ENCODE measurements at places on chromosomes 13 and 19.

GRCh38 chr13:27035892-27036235 is 135.7 kb downstream of the USP12 start:
- DNase-seq: no peak

DNA sequence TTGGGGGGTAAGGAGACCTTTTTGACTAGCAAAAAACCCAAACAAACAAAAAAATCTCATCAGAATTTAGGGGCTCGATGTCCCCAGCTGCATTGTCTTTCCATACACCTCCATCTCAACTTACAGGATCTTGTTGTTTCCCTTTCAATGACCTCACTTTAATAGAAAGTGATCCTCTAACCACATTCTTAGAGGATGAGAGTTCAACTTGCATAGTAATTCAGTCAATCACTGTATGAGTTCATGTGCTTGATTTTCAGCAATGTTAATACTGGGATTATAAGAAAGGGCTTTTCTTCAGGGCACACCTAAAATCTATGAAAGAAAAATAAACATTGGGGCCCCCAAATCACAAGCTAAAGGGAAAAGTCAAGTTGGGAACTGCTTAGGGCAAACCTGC is 1512.0 kb downstream of the SLITRK1 start:
- DNase-seq: no peak

DNA sequence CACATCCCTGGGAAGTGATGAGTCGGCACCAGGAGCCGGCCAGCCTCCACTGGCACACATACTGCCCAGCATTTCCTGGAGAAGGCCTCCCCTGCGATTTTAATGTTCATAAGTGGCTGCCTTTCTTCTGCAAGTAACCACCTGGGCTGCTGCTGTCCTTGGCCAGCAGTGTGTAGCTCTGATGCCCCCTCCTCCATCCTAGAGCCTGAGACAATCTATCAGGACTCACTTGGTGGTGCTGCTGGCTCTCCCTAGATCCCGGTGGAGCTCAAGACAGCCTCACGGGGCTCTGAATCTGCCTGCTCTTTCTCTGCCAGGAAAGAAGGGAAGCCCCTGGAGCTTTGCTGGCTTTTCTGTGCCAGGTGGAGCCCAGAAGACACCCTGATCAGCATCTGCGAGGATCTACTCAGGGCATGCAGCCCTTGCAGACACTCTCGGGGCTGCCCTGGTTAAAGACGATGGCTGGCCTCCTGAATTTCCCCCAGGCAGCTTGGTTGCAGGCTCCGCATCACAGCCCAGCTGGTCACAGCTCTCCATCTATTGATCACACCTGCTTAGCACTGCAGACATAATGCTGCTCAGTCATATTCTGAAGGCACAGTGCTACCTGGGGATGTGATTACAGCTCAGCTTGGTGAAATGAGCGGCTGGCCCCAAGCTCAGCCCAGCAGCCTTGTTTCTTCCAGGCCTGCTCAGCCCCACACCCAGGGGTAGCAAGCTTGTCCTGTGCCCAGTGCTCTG is 122.3 kb downstream of the ZDHHC20 start:
- no peak for DNase-seq

GRCh38 chr19:6185093-6185834 is 49.8 kb downstream of the ACSBG2 start:
- DNase-seq: no peak

GRCh38 chr19:19083413-19084178 is 19.8 kb downstream of the SLC25A42 start:
- no peak for DNase-seq

DNA sequence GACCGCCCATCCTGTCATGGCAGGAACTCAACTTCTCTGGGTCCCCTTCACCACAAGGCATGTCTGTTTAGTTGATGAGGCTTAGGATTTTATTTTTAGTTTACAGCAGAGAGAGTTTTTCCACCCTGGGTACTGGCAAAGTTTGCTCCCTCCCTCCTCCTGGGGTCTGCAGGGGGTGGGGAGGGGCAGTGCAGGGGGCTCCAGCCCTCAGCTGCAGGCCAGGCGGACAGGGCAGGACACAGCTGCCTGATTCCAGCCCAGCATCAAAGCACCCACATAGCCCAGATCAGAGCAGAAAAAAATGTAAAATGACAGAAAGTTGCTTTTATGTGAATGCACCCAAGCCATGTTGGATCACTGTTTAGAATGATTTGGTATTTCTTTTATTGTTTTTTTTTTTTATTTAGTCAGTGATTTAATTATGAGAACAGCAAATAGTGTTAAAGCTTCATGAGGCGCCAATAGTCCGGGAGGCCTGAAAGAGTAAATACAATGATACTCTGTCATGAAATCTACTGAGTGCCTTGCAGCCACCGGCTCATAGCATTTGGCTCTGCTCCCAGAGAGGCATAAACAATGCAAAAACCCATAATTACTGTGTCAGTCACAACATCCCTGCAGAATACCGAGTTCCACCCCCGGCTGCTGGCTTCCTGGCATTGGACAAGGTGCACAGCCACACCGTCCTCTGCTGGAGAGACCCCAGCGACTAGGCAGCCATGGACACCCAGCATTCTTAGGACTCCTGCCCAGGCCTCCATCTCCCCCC is 923.5 kb downstream of the UQCRFS1 start:
- DNase-seq: no peak

Measured in Caco-2 (cell line).